ENCODE measurements at places on chromosomes 3 and 15.

DNA sequence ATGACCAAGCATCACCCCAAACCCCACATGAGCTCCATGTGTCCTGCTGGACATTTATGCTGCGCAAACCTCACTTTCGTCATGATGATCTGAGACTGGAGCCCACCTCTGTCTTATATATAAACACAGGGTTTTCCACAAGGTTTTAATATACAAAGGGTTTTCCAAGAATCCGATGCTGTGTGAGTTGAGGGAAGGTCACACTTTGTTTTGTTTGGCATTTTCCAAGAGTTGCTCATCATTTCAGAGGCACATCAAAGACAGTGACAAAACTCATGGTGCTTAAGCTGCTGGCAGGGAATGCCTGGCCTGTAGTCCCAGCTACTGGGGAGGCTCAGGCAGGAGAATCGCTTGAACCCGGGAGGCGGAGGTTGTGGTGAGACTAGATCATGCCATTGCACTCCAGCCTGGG is 20.0 kb downstream of the EFCC1 start:
- DNase-seq: peak; percentile 25

DNA sequence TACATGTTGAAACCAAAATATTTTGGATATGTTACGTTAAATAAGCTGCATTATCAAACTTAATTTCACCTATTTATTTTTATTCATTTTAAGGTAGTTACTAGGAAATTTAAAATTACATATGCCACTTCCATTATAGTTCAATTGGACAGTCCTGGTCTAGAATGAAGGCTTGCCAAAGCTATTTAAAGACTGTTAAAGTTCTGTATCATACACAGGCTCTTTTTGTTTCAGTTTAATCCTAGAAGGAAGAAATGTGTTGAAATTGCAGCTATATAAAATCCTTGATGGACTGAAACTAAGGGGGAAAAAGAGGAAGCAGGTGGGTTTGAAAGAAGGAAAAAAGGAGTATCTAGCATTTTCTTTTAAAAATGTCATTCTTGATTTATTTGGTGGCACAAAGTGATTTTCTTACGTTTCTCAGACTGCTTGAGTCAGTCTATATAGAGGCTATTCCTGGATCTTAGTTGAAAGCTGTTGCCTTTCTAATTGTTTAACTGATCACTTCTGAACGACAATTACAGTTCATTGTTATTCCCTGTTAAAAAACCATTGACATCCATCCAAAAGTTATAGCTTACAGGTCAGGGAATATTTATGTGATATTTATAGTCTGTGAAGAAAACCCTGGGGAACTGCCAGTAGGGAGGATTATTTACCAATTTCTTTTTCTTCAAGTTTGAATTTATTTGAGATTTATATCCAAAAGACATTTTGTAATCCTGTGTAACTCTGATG is 195.0 kb downstream of the RORA start:
- no peak for DNase-seq

GRCh38 chr3:70583682-70584081 is 271.2 kb upstream of the MDFIC2 start:
- no peak for DNase-seq

GRCh38 chr3:178320456-178321351 is 215.5 kb upstream of the KCNMB2 start:
- DNase-seq: no peak

- no peak for DNase-seq
These were observed 10.3 kb downstream of the CCDC54 start for GRCh38 chr3:107387555-107387954.

- no peak for DNase-seq
These were observed 11.3 kb upstream of the C3orf52 start for GRCh38 chr3:112074616-112075497.

GRCh38 chr3:189144645-189145044 is 27.1 kb upstream of the TPRG1 start:
- DNase-seq: no peak

GRCh38 chr3:139427283-139428060 is 38.0 kb upstream of the COPB2 start:
- no peak for DNase-seq

DNA sequence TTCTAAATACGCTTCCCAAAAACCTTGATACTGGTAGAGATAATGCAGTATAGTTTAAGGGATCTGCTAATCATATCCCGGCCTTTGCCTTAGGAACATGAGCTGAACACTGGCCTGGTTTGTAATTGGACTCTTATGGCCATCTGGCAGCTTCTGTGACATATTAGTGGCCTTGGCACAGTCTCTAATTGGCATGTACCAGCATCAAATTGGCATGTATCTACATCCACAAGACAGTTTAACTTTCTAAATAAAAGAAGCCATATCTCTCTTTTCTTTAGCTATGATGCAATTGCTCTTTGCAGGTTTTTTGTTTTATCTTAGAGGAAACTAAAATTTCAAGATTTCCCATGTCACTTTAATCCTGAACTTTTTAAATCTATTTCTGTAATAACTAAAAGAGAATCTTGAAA is 44.6 kb upstream of the FILIP1L start:
- DNase-seq: no peak

DNA sequence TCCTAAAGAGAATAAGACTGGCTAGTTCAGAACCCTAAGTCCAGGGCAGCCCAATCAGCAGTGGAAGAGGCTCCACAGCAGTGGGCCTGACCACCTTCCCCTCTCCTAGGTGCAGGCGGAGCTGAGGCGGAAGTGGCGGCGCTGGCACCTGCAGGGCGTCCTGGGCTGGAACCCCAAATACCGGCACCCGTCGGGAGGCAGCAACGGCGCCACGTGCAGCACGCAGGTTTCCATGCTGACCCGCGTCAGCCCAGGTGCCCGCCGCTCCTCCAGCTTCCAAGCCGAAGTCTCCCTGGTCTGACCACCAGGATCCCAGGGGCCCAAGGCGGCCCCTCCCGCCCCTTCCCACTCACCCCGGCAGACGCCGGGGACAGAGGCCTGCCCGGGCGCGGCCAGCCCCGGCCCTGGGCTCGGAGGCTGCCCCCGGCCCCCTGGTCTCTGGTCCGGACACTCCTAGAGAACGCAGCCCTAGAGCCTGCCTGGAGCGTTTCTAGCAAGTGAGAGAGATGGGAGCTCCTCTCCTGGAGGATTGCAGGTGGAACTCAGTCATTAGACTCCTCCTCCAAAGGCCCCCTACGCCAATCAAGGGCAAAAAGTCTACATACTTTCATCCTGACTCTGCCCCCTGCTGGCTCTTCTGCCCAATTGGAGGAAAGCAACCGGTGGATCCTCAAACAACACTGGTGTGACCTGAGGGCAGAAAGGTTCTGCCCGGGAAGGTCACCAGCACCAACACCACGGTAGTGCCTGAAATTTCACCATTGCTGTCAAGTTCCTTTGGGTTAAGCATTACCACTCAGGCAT is 33.7 kb downstream of the VIPR1 start:
- no peak for DNase-seq

DNA sequence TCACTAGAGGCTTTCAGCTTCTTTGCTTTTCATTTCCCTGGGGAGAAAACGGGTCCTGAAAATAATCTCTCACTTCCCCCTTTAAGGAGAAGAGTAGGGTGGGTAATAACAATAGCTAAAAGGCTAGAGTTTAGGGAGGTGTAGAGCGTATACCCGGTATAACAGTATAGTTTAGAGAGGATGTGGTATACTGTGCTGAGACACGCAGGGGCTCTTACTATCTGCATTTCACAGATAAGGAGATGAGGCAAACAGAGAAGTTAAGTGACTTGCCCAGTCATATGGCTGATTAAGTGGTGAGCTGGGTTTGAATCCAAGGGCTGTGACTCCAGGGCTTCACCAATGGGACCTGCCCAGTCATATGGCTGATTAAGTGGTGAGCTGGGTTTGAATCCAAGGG is 15.0 kb upstream of the KCNMB3 start:
- no peak for DNase-seq

DNA sequence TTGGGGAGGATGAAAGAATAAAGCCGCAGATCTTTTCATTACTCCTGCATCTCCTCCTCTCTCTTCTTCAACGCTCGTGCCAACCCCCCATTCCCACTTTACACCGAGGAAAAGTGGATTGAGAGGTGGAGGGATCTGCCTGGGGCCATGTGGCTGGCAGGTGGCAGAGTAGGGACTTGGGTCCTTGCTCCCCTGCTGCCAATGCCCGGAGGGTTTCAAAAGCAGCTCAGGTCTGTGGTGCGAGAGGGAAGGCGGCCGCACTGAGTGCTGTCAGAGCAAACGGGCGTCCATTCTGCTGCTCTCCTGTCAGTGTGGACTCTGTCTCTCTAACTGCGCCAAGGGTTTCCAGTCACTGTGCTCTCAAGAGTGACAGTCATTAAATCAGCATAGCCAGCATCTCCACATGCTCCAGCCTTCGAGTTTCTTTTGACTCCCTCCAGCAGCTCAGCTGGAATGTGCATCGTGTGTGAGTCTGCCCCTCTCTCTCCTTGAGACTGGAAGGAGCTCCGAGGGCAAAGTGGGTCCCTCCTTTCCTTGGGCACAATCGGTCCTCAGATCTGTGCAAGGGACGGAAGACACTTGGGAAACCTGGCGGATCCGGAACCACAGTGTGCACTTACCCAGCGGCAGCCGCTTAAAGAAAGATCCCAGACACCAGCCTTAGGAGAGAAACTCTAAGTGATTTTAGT is 68.6 kb downstream of the VGLL4 start:
- DNase-seq: no peak

- no peak for DNase-seq
These were observed 597.3 kb downstream of the NAALADL2 start for GRCh38 chr3:175456466-175456865.
